Myocyte (in vitro differentiated cells): ENCODE measurements at places on chromosomes 16 and 17.
A peak's percentile ranks its signal among the peaks of the same experiment; 100 is the strongest.

DNA sequence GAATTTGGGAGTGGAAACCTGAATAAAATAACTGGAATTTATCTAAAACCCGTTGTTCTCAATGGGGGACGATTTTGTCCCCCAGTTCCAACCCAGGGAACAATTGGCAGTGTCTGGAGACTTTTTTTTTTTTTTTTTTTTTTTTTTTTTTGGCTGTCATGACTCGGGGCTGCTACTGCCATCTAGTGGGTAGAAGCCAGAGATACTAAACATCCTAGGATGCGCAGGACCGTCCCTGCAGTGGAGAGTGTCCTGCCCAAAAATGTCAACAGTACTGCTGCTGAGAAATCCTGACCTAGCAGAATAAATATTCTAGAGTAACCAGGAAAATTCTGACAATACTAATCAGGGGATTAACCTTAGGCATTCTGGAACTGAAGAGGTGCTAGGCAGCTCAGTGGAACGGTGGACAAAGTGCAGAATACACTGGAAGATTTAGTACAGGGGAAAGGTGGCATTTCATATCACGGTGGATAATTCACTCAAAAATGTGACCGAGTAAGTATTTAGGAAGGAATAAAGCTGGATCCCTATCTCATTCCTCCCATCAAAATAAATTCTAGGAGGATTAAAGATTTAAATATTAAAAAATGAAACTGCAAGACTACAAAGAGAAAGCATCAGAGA is 107.6 kb downstream of the SPECC1 start:
- DNase-seq: peak; percentile 74

GRCh38 chr16:66847533-66848067 is 3.4 kb downstream of the CA7 start:
- no peak for DNase-seq

DNA sequence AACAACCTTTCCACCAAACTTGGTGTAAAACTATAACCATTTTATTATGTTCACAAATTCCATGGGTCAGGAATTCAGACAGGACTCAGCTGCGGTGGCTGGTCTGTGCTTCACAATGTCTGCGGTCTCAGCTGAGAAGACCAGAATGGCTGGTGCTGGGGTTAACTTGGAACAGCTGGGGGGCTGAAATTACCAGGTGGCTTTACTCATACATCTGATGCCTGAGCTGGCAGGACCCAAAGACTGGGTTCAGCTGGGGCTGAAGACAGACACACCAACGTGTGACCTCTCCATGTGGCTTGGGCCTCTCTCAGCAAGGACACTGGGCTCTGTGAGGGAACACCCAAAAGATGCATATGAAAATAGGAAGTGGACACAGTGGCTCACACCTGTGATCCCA is 5.7 kb upstream of the HID1 start:
- DNase-seq: peak; percentile 91

DNA sequence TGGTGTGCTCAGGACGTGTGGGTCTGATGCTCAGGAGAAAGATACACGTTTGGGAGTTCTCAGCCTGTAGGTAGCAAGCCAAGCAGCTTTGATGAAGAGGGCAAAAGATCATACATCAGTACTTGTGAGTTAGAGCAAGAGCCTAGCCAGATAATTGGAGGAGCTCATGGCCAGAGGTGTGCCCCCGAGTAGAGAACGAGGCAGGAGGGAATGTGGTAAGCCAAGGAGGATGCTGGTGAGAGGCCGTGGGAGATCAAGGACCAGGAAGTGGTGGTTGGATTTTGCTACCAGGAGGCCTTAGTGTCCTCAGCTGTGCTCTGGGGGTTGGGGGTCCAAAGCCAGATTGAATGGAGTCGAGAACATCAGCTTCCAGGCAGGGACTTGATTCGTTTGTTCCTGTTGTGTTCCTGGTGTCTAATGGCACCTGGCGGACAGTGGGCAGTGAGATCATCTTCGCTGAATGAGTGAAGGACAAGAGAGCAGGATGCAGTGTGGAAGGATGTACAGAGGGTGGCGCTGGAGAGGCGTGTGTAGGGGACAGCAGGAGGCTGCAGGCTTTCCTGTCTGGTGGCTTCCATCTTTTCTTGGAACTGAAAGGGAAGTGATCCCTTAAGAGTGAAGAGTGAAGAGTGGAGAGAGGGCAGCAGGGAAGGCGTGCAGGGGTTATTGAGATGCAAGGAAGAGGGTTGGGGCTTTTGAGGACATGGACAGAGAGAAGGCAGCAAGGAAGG is 11.6 kb downstream of the FBXL19 start:
- peak; percentile 54 for DNase-seq

GRCh38 chr17:72311004-72311403 is 190.2 kb downstream of the SOX9 start:
- no peak for DNase-seq

DNA sequence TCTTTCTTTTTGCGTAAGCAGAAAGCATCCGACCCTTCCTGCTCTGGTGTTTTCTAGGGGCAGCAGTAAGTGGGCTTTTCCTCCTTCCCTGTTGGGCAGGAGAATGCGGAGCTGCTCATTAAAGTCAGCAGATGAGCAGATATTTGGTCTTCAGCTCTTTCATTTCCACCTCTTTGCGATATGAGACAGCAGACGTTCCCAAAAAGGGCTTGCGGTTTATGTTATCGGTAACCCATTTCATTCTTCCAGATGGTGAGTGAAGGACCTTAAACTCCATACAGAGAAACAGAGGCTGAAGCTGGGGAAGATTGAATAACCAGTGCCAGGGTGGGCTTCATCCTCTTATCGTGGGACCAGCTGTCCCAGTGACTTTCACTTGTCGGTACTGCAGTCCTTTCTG is 40.7 kb downstream of the KSR1 start:
- no peak for DNase-seq

GRCh38 chr17:40526668-40527067 is 25.2 kb upstream of the TNS4 start:
- no peak for DNase-seq
